ENCODE measurements at places on chromosomes 2 and 18. TPM values are rescaled to one million over a fixed set of nuclear protein-coding genes. Genes with fewer than 3 reads are reported as not detected.

The MROH2A gene
- not detected for total RNA-seq

The TFPI gene
- total RNA-seq = 286 TPM

The PTPN18 gene
- 39.6 TPM for total RNA-seq

The IL1A gene
- total RNA-seq = 0.99 TPM

The CYRIA gene
- 38.4 TPM for total RNA-seq

The ITGA4 gene
- 2.8 TPM for total RNA-seq

The BMP10 gene
- not detected for total RNA-seq

The MSH6 gene
- total RNA-seq = 74.0 TPM

The DLGAP1 gene
- total RNA-seq = 0.81 TPM
